ENCODE measurements at places on chromosomes 2 and 18.

DNA sequence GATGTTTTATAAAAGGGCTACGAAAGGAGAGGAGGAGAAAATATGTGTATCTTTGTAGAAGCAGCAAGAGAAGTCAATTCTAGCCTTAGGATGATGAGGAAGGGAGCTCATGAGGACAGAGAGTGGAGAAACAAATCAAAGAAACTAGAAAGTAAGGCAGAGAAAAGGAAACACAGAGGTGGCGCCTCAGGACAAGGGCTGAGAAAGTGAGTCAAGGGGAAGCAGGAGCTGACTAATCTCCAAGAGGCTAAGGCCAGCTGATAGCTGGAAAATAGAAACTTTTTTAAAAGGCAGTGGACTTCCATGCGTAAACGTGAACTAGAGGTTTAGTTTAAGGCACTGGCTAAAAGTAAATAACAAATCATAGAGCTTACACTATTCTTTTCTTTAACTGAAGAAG is 173.3 kb downstream of the ANKRD44 start:
- DNase-seq = no peak

DNA sequence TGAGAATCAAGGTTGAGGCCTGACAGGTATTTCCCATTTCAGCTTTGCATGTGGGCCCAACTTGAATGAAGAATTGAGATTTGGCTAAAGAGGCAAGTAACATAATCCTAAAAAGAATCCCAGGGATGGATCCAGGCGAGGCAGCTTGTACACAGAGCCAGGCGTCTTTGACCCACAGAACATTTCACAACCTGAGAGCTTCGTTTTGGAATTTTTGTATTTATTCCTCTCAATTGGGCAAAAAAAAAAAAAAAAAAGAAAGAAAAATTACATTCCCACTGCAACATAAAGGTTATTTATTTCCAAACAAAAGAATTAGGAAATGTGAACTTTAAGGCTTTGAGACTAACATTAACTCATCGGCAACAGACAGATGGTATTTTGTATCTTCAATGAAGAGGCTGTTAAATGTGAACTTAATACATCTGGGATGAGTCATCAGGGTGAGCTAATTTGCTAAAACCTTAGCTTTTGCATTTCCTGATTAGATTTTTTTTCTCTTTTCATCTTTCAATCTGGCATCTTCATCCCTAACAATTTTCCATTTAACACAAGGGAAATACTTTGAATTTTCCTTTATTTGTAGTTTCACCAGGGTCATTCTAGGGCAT is 478.5 kb upstream of the TNP1 start:
- DNase-seq = no peak

GRCh38 chr2:23760736-23761135 is 166.2 kb downstream of the ATAD2B start:
- no peak for DNase-seq

- DNase-seq = no peak
These were observed 21.4 kb downstream of the CELF4 start for GRCh38 chr18:37544217-37544616.

- no peak for DNase-seq
These were observed 465.0 kb upstream of the SOX11 start for GRCh38 chr2:5227062-5227699.

- DNase-seq = no peak
These were observed 146.6 kb downstream of the MAP4K4 start for GRCh38 chr2:101844055-101844635.

GRCh38 chr2:168895771-168896170 is 5.3 kb upstream of the G6PC2 start:
- DNase-seq = no peak

GRCh38 chr2:167489325-167489724 is 601.0 kb downstream of the XIRP2 start:
- no peak for DNase-seq

- DNase-seq = no peak
These were observed 248.7 kb downstream of the TFCP2L1 start for GRCh38 chr2:121036226-121036692.

- DNase-seq = no peak
These were observed 179.7 kb downstream of the TWIST2 start for GRCh38 chr2:239027391-239028252.

DNA sequence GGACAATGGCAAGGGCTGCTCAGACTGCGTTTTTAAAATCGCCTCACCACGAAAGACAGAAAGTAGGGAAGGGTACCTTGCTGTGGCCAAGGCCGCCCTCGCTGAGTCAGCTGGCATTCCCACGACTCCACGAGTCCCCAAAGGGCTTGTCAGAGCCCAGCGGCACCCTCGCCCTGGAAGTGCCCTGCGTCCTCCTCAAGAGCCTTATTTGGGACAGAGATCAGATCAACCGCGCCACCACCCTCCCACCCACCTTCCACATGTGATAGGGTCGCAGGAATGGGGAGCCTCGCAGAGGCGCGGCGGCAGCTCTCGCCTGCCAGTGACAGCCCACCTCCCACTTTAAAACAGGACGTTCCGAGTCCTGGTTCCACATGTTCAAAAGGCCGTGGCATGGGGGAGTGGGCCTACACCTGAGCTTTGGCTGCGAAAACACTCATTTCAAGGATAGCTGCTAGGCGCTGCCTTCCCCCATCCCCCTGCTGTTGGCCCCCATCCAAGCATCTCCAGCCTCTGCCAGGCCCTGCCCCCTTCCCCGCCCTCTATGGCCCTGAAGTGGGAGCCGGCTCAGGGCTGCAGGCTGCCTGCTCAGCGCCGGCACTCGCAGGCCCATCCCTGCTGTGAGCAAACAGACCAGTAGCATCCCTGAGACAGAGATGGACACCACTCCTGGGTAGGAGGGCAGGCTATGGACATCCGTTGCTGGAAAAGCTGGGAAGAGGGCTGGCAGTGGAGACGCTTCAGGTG is 38.1 kb upstream of the ARHGEF4 start:
- no peak for DNase-seq

DNA sequence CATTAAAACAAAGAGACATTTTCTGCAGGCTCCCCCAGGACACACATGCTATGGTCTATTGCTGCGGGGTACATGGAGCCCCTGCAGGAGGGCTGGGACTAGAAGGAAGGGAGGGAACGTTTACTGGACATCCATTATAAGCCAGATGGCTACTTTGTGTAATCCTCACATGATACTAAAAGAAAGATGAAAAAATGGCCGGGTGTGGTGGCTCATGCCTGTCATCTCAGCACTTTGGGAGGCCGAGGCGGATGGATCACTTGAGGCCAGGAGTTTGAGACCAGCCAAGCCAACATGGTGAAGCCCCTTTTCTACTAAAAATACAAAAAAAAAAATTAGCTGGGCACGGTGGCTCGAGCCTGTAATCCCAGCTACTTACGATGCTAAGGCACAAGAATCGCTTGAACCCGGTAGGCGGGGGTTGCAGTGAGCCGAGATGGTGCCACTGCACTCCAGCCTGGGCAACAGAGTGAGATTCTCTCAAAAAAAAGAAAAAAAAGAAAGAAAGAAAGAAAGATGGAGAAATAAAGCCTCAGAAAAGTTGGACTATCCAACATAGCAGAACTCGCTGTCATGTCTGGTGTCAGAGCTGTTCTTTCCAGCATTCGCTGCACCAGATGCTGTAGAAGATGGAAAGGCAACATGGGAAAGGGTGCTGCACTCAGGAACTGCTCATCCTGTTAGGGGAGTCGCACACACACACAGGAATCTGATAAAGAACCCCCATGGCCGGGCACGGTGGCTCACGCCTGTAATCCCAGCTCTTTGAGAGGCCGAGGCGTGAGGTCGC is 7.8 kb upstream of the MYCN start:
- no peak for DNase-seq

GRCh38 chr2:62472312-62472711 is 33.7 kb downstream of the TMEM17 start:
- no peak for DNase-seq

- DNase-seq = no peak
These were observed 28.2 kb upstream of the GBX2 start for GRCh38 chr2:236196366-236196765.

- no peak for DNase-seq
These were observed 777 bp downstream of the GALNT3 start for GRCh38 chr2:165793161-165793778.

DNA sequence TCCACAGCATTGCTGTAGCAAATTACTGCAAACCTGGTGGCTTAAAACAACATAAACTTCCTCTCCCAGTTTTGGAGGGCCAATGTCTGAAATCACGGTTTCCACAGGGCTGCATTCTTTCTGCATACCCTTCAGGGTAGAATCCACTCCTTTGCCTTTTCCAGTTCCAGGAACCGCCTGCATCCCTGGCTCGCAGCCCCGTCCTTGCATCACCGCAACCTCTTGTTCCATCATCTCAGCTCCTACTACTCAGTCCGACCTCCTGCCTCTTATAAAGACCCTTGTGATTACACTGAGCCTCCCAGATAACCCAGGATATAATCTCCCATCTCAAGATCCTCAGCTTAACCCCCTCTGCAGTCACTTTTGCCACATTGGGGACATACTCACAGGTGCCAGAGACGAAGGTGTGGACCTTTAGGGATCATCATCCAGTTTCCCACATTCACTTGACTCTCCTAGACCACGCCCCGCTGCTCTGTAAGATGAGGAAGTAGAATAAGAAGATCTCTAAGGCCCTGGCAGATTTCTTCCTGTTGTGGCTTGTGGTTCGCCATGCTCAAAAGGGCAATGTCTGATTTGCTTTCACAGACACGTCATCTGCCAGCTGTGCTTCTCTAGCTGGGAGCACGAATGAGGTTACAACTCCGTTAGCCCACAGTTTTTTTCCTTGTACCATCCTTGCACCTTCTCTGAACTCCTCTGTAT is 103.6 kb upstream of the AGAP1 start:
- DNase-seq = no peak

DNA sequence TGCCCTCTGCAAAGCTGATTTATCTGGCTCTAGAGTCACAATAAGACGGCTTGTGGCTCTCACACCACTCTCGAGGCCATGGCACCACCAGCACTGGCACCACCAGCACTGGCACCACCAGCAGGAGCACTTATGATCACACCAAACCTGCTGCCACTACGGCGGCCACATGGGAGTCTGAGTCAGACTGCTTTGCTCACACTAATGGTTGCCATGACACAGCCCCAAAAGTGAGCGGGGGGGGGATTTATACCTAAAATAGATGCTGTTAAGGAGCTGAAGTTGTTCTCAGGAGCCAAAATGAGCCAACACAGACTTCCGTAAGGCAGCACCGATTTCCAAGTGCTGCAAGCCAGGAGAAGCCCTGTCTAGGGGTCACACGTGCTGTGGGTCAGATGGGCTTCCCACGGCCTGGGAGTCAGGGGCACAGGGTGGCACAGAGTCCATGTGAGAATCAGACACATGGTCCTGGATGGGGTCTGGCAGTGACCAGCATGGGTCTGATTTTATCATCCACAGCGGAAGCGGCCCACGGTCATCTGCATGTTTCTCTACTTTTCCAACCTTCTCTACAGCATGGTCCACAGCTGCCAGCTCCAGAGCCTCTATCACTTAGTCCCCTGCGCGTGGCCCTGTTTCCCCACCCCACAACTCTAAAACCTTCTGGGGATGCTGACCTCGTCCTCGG is 16.7 kb downstream of the DNMT3A start:
- no peak for DNase-seq

- DNase-seq = no peak
These were observed 28.4 kb upstream of the ID2 start for GRCh38 chr2:8653485-8653884.

GRCh38 chr2:98847853-98848252 is 88.2 kb downstream of the CRACDL start:
- no peak for DNase-seq

- no peak for DNase-seq
These were observed 1.6 kb downstream of the MAP4K4 start for GRCh38 chr2:101698844-101699754.

DNA sequence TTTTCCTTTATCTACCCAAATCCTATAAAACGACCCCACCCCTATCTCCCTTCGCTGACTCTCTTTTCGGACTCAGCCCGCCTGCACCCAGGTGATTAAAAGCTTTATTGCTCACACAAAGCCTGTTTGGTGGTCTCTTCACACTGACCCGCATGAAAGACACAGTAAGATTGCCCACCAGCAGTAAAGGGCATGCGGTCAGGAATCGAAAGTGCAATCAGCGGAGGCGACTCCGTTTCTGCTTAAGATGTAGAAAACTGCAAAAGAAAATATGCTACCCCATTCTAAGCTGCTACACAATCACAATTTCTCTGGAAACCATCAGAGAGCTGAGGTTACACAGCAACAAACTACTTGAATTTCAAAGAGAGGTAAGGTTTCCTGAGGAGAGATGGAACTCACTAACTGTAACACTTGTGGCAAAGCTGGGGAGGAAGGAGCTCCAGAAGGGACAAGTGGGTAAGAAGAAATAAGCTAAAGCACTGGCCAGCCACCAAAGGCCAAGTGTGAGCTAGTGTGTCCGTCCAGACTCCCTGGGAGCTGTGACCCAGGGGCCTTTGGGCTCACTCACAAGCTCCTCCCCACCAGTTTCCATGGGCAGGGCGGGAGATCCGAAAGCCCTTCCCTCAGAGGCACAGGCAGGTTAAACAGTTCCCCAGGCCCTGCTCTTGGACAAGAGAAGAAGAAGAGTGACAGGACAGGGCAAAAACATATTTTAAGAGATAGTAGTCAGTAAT is 72.8 kb upstream of the TGFA start:
- no peak for DNase-seq

GRCh38 chr18:58900015-58900649 is 35.5 kb downstream of the ZNF532 start:
- no peak for DNase-seq

GRCh38 chr18:29062921-29063320 is 886.0 kb upstream of the CDH2 start:
- no peak for DNase-seq

DNA sequence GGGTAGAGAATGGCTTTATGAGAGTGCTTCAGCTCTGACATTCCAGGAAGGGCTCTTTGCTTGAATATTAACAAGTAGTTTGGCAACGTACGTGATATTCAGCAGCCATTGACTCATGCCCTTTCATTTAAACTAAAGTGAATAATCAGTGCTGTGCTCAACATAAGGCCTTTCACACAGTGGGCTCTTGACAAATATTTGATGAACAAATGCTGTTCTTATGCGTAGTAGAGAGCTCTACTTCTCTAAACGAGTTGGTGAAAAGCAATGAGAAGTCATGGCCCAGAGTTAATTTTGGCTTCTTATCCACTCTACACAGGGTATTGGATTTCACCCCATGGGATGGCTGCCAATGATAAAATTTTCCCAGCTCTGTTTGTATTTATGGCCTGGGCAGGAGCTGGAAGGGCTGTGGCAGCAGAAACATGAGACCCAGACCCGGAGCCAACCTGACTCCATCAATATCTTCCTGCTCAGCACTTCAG is 338.9 kb downstream of the CCDC85A start:
- no peak for DNase-seq

GRCh38 chr2:182864949-182865570 is 1.4 kb downstream of the FRZB start:
- DNase-seq = no peak

Data from stimulated activated CD4-positive, alpha-beta T cell treated with anti-CD3 and anti-CD28 coated beads, Interleukin-1b, Interleukin-23, amount 100 ng/mL, for 1 hour (primary cell).